ENCODE measurements at places on chromosomes 11 and 22.
A peak's percentile ranks its signal among the peaks of the same experiment; 100 is the strongest.

DNA sequence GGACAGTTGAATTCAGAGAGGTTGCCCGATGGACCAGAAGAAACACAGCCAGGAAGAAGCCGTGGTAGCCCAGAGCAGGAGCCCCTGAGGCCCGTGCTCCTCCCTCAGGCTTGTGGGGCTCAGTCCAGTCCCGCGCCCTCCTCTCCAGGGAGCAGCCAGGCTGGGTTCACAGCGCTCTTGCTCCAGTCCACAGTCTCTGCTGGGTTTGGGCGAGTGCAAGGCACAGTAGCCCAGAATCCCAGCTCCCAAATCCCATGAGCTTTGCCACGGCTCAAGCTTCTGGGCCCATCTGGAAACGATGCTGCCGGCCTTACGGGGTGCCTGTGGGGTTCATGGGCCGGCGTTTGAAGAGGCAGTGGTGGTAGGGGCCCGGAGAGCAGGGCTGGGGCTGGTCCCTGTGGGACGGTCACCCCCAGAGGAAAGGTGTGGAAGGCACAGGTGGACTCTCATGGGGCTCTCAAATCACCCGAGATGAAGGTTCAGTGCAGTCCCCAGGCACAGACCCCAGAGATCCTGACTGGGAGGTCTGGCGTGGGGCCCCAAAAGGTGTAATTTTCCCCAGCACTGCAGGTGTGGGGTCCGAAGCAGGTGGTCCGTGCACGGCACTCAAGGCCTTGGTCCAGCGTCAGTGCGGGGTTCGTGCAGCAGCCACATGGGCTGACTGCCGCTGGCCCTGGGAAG is 30.6 kb upstream of the ATXN10 start:
- H3K27me3 ChIP-seq: no peaks in the 10 kb centered on the region
- no peak overlapping the region for H3K27ac ChIP-seq
- H3K4me1 ChIP-seq: peaks cover 35% of the 10 kb centered on the region
- no peak for DNase-seq
- H3K4me3 ChIP-seq: no peak overlapping the region
- H3K36me3 ChIP-seq: no peaks in the 10 kb centered on the region

GRCh38 chr11:119262668-119263351 is 54.1 kb downstream of the MCAM start:
- no peaks in the 10 kb centered on the region for H3K27me3 ChIP-seq
- peaks cover 19% of the 10 kb centered on the region for H3K4me1 ChIP-seq
- DNase-seq: no peak
- no peak overlapping the region for H3K27ac ChIP-seq

GRCh38 chr11:132202621-132203020 is 832.2 kb downstream of the NTM start:
- no peak for DNase-seq
- no peak overlapping the region for H3K27ac ChIP-seq
- H3K27me3 ChIP-seq: no peaks in the 10 kb centered on the region
- H3K4me1 ChIP-seq: no peaks in the 10 kb centered on the region
- H3K36me3 ChIP-seq: no peaks in the 10 kb centered on the region

- no peak overlapping the region for H3K4me3 ChIP-seq
- no peak for DNase-seq
- peaks cover 17% of the 10 kb centered on the region for H3K4me1 ChIP-seq
- H3K36me3 ChIP-seq: no peaks in the 10 kb centered on the region
- no peak overlapping the region for H3K27ac ChIP-seq
- H3K27me3 ChIP-seq: no peaks in the 10 kb centered on the region
These were observed 3.4 kb downstream of the CLPB start for GRCh38 chr11:72430741-72431570.

- DNase-seq: no peak
- H3K36me3 ChIP-seq: no peaks in the 10 kb centered on the region
- no peaks in the 10 kb centered on the region for H3K4me1 ChIP-seq
- H3K27ac ChIP-seq: no peak overlapping the region
- no peaks in the 10 kb centered on the region for H3K27me3 ChIP-seq
- no peak overlapping the region for H3K4me3 ChIP-seq
These were observed 10.0 kb upstream of the CD5 start for GRCh38 chr11:61092280-61092766.

DNA sequence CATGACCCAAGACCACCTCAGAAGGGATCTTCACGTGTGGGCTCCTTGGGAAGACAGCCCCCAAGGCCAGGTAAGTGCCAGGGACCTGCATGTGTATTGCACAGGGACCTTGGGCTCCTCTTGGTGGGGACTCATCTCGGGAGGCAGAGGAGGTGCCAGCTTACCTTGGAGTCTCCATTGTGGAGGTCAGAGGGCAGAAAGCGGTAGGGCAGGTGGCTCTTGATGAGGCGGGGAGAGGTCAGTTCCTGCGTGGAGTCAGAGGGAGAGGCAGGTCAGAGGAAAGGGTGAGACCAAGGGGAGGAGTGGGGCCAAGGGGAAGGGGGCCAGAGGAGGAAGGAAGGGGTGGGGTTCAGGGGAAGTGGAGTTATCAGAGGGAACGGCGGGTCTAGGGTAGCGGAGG is 22.5 kb downstream of the SULT4A1 start:
- no peak overlapping the region for H3K27ac ChIP-seq
- no peaks in the 10 kb centered on the region for H3K27me3 ChIP-seq
- DNase-seq: no peak
- H3K4me1 ChIP-seq: no peaks in the 10 kb centered on the region
- no peaks in the 10 kb centered on the region for H3K36me3 ChIP-seq

DNA sequence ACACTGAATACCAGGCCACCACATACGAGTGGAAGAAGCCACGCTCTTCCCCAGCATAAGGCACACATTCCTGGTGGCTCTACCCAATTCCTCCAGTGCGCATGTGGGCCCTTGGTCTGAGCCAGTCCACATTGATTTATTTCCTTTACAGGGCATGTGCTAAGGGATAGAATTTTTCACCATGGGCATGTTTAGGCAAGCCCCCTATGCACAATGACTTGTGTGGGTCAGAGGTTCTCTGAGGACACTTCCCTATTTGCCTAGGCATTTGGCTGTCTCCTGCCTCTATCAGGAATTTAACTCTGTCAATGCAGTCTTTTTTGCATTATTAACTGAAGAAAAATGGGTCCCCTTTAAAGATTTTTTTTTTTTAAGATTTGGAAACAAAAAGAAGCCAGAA is 718.1 kb downstream of the NTM start:
- no peaks in the 10 kb centered on the region for H3K4me1 ChIP-seq
- no peak overlapping the region for H3K4me3 ChIP-seq
- no peak for DNase-seq
- no peaks in the 10 kb centered on the region for H3K27me3 ChIP-seq
- no peaks in the 10 kb centered on the region for H3K36me3 ChIP-seq
- H3K27ac ChIP-seq: no peak overlapping the region

- peak within 1 kb of the TSS; percentile 95 for H3K4me3 ChIP-seq
- DNase-seq: peak; percentile 99
- H3K4me1 ChIP-seq: peaks cover 47% of the 10 kb centered on the region
- H3K27me3 ChIP-seq: no peaks in the 10 kb centered on the region
These were observed at the start of gene DDX17 for GRCh38 chr22:38506118-38506962. Gene DDX17, minus strand, starts transcription at chr22:38506311.

- H3K4me1 ChIP-seq: no peaks in the 10 kb centered on the region
- H3K36me3 ChIP-seq: no peaks in the 10 kb centered on the region
- H3K27ac ChIP-seq: no peak overlapping the region
- H3K27me3 ChIP-seq: peaks cover 2% of the 10 kb centered on the region
- DNase-seq: no peak
- no peak overlapping the region for H3K4me3 ChIP-seq
These were observed 6.5 kb upstream of the SPON1 start for GRCh38 chr11:13955971-13956421.

DNA sequence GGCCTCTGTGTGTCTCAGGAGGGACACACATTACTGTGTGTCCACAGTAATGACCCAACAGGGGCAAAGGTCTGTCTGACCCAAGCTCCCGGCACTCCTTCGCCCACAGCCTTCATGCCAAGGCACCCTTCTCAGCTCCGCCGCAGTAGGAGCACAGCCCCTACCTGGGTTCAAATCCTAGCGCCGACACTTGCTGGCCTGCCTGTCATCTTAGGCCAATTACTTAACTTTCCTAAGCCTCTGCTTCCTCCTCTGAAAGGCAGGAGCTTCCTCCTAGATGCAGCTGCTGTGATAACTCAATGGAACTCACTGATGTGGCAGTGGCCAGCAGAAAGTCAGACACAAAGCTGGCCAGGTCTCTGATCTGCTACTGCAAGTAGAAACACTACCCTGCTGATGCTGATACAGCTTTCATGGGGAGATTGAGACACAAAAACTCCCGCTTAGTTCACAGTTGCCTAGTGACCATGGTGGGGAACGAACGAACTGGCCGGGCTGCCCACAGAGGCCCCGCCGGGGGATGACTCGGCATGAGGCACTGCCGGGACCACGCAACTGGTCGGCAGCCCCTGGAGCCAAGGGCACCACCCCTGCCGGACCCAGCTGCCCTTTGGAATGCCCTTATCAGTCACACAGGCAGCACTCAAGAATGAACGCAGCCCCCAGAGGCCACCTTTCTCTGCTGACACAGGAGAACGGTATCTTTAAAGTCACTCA is 8.1 kb downstream of the EHD1 start:
- peak overlapping the region; percentile 91 for H3K27ac ChIP-seq
- peaks cover 17% of the 10 kb centered on the region for H3K36me3 ChIP-seq
- H3K27me3 ChIP-seq: no peaks in the 10 kb centered on the region
- DNase-seq: no peak
- peaks cover 92% of the 10 kb centered on the region for H3K4me1 ChIP-seq
- H3K4me3 ChIP-seq: peak overlapping the region; percentile 21

GRCh38 chr11:130580372-130580771 is 131.9 kb downstream of the ADAMTS15 start:
- no peaks in the 10 kb centered on the region for H3K27me3 ChIP-seq
- no peaks in the 10 kb centered on the region for H3K36me3 ChIP-seq
- peaks cover 15% of the 10 kb centered on the region for H3K4me1 ChIP-seq

Measured in vagina (tissue), 2 donors.